ENCODE measurements at places on chromosomes 5 and 9.
A peak's percentile ranks its signal among the peaks of the same experiment; 100 is the strongest.

- DNase-seq = no peak
Observed at GRCh38 chr5:153555420-153556114, 65.1 kb downstream of the GRIA1 start.

DNA sequence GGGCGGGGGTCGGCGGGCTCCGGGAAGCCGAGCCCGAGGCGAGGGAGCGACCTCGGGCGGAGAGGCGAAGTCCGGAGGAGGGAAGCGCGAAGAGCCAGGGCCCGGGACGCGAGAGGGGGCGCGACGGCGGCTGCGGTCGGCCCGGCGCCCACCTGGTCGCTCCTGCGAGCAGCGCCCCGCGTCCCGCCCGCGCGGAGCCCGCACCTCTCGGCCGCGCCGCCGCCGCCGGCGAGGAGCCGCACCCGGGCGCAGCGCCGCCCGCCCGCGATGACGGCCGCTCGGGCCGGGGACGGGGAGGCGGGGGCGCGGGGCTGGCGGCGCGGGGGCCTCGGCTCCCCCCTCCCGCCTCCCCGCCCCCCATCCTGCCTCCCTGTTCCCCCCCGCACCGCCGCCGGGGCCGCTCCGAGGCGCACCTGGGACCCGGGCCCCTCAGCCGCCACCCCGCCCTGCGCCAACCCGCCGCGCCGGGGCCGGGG, 2.6 kb downstream of the NR5A1 start:
- no peak for DNase-seq

- no peak for DNase-seq
Observed at GRCh38 chr5:174970502-174970901, 246.1 kb downstream of the MSX2 start.

- DNase-seq = no peak
Observed at GRCh38 chr5:14781106-14781505, 90.5 kb downstream of the ANKH start.

GRCh38 chr5:173798127-173798810, 89.9 kb upstream of the CPEB4 start:
- DNase-seq = no peak

DNA sequence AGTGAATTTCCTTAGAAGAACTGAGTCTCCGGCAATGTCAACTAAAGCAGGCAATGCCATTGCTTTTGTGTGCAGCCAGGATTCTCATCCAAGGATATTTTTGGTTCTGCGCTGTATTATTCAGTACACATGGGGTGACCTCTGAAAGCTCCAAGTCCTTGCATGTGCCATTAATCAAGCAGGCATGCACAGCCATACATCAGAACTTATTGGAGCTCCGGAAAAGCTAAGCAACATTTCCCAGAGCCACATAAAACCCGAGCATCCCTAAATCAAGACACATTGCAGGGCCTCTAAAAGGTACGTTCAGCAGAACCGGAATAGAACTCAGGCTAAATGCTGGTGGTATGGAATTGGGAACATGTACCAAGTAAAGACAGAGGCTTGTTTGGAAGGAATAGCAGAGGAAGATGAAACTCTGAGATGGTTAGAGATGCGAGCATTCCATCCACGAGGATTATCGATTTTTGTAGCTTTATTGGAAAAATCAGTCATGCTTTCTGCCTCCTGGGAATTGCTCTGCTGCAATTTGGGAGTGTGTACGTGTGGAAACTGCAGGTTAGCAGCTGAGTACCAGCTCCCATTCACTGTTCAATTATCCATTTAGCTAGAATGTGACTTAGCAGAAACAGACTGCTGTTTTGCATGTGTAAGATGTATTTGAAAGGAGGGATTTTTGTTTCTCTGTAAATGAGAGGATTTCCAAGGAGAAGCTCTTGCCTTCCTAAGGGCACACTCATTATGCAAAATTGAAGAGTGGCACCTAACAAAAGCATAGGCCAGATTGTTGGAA, 143.7 kb upstream of the WWC1 start:
- DNase-seq = no peak

DNA sequence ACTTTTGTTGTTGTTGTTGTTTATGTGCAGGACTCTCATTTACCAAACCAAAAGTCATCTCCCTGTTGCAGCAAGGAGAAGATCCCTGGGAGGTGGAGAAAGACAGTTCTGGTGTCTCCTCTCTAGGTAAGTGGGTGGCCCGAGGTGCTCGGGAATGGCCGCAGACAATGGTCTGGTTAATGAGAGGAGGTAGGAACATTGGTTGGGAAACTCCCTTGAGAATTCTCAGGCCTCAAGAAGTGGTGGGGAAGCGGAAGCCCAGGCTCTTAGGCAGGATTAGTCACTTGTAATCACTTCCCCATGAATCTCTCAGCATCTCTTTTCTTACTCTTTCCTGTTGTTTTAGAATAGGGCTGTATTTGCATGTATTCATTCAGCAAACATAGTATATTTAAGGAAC, 7.2 kb downstream of the ZNF354B start:
- DNase-seq = no peak

- DNase-seq = no peak
Observed at GRCh38 chr5:168656633-168657032, 77.5 kb upstream of the PANK3 start.

- no peak for DNase-seq
Observed at GRCh38 chr9:38652486-38652885, 32.1 kb upstream of the ANKRD18A start.

DNA sequence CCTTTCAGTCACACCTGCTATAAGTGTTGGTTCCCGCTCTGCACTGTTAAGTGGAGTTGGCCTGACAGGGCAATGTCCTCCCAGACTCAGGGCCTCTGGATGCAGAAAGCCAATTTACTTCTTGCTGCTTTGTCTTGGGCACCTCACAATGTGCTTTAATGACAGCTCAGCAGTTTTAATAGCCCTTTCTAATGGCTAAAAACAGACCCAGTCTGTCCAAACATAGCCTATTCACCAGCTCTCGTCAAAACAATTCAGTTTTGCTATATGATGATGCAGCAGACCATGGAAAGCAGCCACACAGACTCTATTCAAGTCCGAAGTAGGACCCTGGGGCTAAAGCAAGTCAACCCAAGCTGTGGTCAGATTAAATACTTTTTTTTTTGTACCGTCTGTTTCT, 529.1 kb upstream of the SEMA6A start:
- DNase-seq = no peak

DNA sequence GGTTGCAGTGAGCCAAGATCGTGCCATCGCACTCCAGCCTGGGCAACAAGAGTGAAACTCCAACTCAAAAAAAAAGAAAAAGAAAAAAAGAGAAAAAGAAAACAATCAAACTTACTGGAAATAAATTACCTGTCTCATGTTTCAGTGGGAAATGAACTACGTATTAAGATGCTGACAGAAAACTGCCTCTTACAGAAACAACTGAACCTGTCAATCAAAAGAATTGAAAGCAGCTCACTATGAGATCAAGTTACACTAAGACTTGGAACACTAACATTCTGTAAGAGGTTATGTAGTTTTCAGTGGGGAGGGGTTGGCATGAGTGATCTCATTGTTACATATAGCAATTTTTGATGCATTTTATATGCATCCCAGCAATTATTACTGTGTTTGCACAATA, 64.4 kb upstream of the SPATA31E1 start:
- DNase-seq = no peak

DNA sequence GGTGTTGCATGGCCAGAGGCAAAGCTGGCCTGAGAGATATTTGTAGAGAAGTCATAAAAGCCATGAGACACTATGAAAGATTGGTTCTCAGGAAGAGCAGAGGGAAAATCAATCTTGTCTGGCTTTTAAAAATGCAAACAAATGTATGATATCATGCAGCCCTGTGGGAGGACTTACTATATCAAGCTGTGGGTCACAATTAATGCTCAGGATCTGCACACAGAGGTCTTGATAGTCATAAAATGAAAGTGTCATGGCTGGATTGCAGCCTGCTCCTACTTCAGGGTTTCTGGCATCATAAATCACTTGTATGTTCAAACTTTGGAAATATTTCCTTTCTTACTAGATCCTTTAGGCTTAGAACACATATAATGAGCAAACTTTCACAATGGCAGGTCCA, 151.5 kb downstream of the SEMA6A start:
- no peak for DNase-seq

DNA sequence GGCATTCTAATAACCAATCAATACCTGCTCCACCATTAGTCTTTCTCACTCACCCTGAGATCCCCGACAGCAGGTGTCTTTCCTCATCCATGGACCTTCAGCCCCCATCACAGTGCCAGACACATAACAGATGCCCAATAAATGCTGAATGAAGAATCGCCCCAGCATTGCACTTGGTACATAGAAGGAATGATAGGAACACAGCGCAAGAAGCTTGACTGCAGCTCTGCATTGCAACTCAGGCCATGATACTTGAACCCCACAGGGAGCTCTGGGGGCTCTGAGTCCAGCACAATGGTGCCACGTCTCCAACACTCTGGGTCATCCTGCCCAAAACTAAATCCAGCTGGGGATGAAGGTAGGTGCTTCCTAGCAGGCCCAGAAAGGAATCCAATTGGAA, 355.0 kb upstream of the SLC30A5 start:
- no peak for DNase-seq

- no peak for DNase-seq
Observed at GRCh38 chr9:101400120-101400519, 1.5 kb downstream of the ZNF189 start.

- no peak for DNase-seq
Observed at GRCh38 chr9:137277329-137278041, at the start of gene TOR4A. Gene TOR4A, plus strand, starts transcription at chr9:137277726. Its CDS starts 964 bp downstream, at chr9:137278690.

DNA sequence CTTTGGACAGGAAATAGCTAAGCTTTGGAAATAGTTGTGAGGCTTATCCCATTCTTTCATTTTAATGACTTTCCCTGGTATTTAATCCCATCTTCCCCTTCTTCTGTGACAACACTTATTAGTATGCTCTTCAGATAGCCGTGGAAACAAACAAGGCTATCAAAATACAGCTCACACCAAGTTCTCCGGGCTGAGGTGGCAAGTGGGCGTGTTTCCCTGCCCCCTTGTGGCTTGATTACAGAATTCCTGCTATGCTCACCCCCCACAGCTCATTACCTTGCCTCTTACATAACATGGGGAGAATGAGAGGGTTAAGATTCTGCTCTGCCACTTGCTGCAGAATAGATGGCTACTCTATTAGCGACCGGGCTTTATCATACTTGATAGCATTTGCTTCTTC, 437.1 kb upstream of the TLE4 start:
- no peak for DNase-seq

- no peak for DNase-seq
Observed at GRCh38 chr5:142403583-142403982, 78.8 kb upstream of the SPRY4 start.

- no peak for DNase-seq
Observed at GRCh38 chr5:103867857-103868598, 305.4 kb upstream of the NUDT12 start.

- no peak for DNase-seq
Observed at GRCh38 chr9:135805422-135806022, 101.8 kb downstream of the CAMSAP1 start.

- no peak for DNase-seq
Observed at GRCh38 chr5:33299621-33300208, 141.1 kb upstream of the TARS1 start.

DNA sequence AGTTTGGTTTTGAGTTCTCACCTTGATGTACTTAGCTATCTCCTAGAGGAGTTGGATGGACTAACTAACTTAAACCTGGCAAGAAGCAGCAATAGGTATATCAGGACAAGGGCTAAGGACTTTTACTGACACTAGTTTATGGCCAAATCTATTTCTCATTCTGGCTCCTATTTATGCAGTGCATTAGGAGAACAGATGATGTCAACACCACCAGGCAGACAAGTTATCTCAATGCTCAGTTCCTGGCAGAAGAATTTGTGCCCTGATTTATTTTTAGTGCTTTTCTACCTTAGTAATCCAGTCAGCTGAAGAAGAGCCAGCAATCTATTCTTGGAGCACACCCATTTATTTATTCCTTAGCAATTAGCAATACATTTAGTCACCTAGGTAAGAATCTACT, 30.7 kb upstream of the MYOT start:
- no peak for DNase-seq

DNA sequence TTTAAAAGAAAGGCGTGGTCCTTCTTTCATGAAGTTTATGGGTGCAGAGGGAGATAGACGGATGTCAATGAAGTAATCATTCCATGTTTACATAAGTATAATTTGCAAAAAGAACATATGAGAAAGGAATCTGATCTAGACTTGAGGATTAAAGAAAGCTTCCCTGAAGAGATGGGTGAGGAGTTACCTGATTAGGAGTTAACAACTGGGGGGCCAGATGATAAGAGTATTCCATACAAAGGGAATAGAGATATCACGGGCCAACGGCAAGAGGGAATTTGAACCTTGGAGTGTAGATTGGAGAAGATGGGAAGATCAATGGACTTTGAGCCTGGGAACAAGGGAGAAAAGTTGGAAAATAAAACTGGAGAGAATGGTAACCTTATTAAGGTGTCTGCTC, 1959.9 kb upstream of the WWC1 start:
- no peak for DNase-seq

DNA sequence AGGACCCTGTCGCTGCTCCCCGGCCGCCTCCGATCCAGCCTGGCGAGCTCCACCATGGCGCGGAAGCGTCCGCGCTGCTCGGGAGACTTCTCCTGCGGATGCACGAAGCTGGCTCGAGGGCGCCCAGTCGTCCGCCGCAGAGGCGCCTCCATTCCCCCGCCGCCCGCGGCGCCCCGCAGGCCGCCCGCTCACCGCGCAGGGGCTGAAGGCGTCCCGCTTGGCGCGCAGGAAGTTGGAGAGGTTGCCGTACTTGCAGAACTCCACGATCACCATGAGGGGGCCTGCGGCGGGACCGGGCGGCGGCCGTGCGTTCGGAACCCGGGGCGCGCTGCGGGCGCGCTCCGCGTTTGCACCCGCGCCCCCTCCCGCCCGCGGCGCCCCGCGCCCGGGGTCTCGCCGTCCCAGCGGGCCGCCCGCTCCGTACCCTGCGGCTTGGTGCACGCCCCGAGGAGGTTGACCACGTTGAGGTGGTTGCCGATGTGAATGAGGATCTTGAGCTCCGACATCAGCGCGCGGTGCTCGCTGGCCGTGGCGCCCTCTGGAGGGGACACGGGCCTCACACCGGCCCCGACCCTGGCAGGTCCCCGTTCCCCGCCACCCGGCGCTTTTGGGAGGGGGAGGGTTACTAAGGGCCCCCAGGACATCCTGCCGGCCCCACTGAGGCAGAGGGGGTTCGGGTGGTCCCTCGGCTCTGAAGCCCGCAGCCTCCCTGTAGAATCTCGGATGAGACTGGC, 27.7 kb upstream of the SCGB3A1 start:
- peak; percentile 48 for DNase-seq

DNA sequence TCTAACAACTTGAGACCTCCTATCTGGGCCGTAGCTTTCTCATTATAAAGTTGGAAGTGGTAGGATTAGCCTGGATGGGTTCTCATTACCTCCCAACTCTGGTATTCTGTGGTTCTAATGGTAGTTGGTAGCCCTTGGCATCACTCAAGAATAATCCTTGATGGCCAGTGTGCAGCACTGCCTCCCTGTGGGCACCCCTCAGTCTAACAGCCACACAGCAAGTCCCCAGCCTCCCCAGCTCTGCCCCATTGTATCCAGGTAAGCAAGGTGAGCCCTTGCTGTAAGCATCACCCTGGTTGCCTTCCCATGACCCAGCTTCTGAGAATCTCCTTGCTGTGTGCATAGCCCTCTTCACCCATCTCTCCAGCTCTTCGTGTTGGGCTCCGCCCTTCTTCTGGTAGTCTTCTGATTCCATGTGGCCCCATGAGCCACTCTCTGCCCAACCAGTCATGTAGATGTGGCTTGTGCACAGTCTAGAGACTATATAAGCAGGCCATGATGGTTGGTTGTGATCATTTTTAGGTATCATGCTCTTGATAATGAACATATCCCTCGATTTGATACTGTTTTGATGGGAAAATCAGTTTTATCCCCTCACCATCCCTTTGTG, 57.6 kb upstream of the GRHPR start:
- DNase-seq = peak; percentile 36

GRCh38 chr5:2507611-2508010, 243.9 kb downstream of the IRX2 start:
- DNase-seq = no peak

Measured in stimulated activated CD4-positive, alpha-beta T cell treated with anti-CD3 and anti-CD28 coated beads, Interleukin-4, amount 100 ng/mL, for 1 hour (primary cell).